ENCODE measurements at places on chromosomes 6 and 20. TPM values are rescaled to one million over a fixed set of nuclear protein-coding genes. Genes with fewer than 3 reads are reported as not detected.

The KIF25 gene
- not detected for total RNA-seq

The SIRPG gene
- not detected for total RNA-seq

DNA sequence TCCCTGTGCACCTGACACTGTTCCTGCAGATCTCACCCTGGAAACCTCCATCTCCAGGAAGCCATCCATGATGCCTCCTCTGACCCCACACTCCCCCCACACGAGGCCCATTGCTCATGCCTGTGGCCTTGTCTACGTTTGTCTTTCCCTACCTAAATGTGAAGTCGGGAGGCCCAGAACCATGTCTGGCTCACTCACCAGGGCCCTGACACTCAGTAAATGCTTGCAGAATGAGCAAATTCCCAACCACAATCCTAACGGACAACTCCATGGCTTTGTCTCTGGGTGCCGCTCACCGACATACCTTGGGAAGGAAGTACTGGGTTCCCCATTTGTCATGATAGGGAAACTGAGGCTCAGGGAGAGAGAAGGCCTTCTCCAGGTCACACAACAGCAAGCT is 7.3 kb downstream of the PEDS1 start:
- DNase-seq, result no peak

The MGME1 gene
- total RNA-seq, result 18.6 TPM

DNA sequence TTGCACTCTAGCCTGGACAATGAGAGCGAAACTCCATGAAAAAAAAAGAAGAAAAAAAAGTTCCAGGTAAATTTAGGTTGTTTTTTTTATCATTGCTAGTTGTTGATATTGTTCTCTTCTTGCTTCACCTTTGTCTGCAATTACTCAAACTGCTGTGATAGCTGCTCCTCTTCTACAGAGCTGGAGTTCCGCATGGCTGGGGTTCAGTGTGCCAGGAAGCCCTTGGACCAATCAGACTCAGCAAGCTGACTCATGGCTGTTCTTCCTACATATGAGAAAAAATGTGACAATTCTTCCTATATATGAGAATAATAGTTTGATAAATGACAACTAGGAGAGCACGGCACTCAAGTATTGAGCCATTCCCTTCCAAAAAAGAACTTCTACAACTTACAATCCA is 28.4 kb downstream of the DPPA5 start:
- DNase-seq, result no peak

DNA sequence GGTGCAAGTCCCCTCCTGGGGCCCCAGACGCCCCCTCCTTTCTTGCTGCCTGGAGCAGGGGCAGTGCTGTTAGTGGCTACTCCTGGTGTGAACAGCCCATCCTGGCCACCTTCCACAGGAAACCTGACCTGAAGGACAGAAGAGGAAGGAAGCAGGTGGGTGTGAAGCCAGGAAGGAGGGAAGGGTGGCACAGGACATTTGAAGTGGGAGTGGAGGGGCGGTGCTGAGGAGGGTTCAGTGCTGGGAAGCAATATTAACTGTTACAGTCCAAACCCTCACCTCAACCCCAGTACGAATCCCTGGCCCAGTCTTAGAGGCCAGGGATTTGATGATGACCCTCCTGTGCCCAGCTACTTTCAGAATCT is 766 bp downstream of the PRICKLE4 start:
- DNase-seq, result no peak

Data from glomerular endothelial cell (primary cell).